Breast epithelium (tissue), 4 donors: ENCODE measurements at places on chromosomes 2 and 18.
A peak's percentile ranks its signal among the peaks of the same experiment; 100 is the strongest.

DNA sequence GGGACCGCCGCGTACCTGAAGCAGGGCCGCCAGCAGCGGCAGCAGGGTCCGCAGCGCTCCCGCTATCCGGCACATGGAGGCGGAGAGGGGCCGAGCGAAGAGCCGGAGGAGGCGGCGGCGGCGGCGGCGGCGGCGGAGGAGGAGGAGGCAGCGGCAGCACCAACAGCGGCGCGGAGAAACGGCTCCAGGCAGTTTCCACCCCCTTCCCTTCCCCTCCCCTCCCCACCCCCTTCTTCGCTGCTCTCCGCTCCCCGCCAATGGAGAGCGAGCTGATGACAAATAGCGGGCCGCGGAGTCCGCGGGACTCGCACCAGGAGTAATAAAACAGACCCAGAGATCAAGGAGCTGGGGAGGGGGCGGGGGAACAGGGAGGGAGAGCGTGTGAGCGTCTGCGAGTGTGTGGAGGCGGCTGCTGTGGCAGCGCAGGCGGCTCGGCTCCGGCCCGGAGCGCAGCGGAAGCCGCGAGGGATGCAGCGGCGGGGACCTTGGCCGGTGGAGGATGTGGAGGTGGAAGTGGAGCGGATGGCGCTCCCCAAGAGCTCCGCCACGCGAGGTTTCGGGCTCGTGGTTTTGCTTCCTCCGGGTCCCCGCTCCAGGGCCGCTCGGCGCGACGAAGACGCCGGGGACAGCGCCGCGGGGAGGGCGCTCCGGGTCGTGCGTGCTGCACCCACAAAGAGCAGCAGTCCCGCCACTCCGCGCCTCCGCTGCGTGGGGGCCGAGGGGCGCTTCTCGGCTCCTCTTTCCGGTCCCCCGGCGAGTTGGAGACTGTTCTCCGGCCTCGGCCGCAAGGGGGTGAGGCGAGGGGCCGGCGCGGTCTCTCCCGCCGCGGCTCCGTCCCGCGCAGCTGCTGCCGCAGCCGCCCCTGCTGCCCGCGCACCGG lies at the start of gene CDH2:
Gene CDH2, minus strand, starts transcription at position 183 of the 880 bp plus-strand sequence. Its CDS starts 108 bp downstream, at position 75.
- no peak for DNase-seq

DNA sequence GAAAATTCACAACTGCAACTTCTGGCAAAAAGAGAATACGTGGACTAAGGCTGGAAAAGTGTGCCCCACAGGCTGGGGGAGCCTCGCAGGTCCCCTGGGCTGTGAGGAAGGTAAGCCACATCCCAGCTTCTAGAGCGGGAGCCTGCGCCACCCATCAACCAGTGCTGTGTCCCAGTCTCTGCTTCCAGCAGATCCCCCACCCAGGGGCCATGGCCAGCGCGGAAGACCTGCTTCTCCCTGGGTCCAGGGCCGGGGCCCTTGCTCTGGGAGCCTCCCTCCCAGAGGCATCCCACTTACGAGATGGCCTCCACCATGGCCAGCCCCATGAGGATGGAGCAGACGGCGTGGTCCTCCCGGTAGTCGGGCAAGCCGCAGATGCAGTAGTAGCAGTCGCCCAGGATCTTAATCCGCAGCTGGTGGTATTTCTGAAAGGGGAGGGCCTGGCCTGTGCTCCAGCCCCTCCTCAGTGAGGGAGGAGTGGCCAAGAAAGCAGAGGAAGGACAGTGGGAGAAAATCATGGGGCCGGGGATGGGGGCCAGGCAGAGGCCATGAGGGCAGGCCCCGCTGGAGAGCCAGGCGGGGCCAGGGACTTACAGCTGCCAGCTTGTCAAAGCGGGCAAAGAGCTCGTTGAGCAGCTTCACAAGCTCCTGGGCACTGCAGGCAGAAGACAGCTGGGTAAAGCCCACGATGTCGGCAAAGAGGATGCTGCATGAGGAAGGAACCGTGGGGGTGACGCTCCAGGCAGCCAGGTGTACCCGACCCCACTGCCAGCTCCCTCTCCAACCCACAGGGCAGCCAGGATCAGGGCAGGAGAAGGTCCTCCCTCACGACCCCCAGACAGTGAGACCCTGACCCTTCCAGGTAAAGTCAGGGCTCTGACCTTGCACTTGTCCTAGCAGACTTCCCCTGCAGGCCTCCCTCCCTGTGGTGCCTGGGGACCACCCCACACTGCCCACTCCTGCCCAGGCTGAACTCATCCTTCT lies 48.0 kb downstream of the CENPO start:
- no peak for DNase-seq

- DNase-seq: no peak
Measured at GRCh38 chr2:232493701-232494474, 6.3 kb upstream of the ECEL1 start.

- DNase-seq: no peak
Measured at GRCh38 chr2:67965246-67965645, 97.6 kb downstream of the C1D start.

DNA sequence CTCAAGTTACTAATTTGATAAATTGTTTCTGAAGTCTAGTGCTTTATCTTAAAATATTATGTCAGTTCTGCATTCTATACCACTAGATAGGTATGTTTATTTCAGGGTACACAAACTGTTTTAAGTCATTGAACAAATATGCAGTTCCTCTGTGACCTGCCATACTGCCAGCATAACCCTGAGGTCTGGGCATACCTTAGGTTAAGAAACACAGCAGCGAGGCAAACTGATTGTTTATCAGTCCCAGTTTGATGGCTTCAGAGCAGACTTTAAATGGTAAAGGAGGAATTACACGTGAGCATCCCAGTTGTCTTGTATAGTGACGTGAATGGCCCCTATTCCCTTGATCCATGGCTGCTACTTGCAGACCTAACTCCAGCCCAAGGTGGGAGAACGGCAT lies 186.4 kb upstream of the LRRTM1 start:
- DNase-seq: no peak

GRCh38 chr2:204628926-204629712 lies 83.8 kb downstream of the PARD3B start:
- DNase-seq: no peak

GRCh38 chr2:180519276-180519675 lies 461.1 kb upstream of the UBE2E3 start:
- DNase-seq: no peak

DNA sequence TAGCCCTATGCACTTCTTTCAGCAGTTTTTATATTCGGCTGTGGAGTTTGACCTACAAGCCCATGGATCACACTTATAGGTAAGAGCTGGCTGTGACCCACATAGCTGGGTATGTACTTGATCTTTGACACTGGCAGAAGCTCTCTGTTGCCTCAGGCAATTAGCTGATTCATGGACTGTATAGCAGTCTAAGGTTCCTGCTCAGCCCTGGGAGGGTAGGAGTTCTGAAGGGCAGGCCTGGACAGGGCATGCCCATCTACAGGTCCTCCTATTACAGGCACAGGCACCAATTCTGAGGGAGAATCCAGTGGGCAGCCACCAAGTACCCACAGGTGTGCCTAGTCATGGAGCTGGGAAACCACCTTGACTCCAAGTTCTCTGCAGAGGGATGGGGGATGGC lies 301.8 kb upstream of the GALNT5 start:
- DNase-seq: no peak

- no peak for DNase-seq
Measured at GRCh38 chr2:38174131-38174530, 98.2 kb upstream of the CYP1B1 start.

- no peak for DNase-seq
Measured at GRCh38 chr18:50820901-50821520, 1.2 kb upstream of the MRO start.

GRCh38 chr2:123870206-123870880 lies 154.7 kb upstream of the CNTNAP5 start:
- DNase-seq: no peak

- DNase-seq: no peak
Measured at GRCh38 chr18:49980896-49981295, 167.6 kb upstream of the ACAA2 start.

DNA sequence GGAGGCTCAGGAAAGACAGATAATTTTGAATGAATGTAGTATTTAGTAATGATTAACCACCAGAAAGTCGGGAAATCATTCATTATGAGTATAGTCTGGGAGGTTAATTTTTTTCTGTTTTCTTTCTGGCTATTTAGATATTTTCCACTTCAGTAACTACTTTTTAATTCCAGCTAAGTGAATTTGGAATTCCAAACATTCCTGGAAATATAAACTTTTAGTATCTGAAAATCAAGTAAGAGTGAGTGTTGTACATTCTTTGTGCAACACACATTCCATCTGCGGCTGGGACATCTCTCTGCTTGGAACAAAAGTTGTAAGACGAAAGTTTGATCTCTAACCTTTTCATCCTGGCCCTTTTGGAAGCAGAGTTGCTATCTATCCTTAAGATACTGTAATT lies 275.7 kb upstream of the SPRED2 start:
- DNase-seq: no peak

DNA sequence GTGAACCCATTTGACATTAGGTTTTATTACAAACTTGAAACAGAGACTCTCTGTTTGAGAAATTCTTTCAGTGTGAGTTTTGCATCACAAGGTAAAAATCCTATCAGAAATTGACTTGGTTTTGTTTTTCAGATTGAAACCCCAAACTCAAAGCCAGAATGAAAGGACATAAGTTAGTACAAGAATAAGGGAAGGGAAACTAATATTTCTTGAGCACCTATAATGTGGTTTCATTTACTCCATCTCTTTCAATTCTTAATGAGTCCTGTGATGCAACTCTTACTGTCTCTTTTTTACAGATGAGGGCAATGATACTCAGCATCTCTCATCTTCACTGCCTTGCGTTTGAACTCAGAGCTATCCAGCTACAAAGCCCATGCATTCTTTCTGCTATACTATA lies 210.0 kb upstream of the SIX3 start:
- DNase-seq: no peak

- no peak for DNase-seq
Measured at GRCh38 chr2:166895243-166895642, 7.0 kb downstream of the XIRP2 start.

DNA sequence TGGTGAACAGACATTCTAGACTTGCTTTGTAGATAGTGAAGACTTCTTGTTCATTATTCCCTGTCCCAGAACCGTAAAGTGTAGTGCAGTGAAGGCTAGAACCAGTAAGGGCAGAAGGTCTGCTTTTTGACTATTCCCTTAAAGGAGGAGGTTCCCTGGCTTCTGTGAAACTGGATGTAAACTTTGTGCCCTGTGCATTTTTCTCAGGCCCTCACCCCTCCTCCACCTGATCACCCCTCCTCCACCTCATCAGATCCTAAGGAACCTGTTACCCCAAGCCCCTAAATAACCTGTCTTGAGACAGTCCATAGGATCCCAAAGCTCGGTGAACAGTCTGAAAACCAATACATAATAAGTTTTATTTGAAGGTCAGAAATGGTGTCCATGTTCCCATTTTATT lies 33.7 kb downstream of the SFT2D3 start:
- no peak for DNase-seq

- no peak for DNase-seq
Measured at GRCh38 chr2:47221946-47222345, 66.8 kb upstream of the STPG4 start.

DNA sequence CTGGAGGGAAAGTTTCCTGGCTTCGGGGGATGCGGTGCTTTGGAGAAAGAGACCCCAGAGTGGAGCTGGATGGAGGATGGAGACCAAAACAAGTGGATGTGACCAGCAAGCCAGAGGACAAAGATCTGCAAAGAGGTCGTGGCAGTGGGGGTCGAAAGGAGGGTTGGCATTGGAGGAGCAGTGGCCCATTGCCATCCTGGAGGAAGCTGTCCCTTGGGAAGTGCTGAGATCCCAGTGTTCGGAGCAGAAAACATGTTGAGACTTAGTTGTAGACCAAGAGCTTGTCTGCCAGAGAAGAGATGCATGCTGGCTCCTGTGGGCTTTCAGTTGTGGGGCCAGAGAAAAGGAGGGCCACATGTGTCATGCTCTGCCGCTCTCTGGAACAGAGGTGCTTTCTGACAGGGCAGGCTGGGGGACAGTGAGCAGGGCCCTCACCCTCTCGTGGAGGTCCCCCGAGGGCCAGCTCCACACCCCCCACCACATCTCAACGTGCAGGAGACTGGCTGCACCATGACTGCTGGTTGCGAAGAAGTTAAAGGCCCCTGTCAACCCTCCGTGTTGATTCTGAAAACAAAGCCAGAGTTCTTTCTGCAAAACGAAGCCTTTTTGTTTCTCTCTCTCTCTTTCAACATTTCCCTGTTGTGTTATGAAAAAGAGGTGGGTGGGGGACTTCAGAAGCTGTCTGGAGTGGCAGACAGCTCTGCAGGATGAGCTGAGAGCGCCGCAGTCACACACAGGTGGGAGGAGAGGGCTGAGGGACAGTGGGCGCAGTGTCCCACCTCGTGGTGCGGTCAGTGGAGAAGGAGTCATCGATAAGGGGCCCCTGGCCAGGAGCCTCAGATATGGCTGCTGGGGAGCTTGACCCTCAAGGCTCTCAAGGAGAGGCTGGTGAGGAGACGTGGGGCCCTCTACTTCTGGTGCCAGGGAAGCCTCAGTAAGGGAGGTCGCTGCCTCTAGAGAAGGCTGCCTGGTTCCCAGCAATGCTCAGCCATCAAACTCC lies 77.6 kb upstream of the BCL2L11 start:
- DNase-seq: no peak

- no peak for DNase-seq
Measured at GRCh38 chr2:233349005-233349998, 5.0 kb upstream of the DGKD start.

DNA sequence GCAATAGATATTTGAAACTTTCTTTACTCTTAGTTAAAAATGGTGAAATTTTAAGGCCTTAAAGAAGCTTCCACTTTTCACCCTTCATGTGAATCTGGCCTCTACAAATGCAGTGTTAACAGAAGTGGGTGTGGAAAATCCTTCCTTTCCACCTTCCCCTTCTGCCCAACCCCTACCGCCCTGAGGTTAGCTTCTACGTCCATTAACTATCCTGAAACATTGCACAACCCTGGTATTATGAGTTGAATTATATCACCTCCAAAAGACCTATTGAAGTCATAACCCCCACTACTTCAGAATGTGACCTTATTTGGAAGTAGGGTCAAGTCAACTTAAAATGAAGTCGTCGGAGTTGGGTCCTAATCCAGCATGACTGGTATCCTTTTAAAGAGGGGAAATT lies 80.8 kb upstream of the ACSL3 start:
- no peak for DNase-seq

DNA sequence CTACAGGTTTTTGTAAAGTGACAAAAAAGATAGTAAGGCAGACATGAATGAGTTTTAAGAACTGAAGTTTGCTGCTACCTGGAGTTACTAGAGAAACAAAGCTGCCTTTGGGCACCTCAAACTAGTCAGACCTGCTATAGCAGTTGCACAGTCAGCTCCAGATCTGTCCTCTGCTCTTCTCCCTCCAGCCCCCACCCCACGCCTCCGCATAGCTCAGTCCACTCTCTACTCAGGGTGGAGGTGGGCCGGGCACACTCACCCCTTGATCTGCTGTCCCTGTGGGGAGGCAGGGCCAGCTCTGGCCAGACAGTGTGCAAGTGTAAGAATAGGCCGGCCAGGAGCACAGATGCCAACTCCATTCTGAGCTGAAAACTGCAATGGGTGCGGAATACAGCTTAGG lies 4.1 kb downstream of the SERTAD2 start:
- DNase-seq: peak; percentile 74

GRCh38 chr2:113967272-113967671 lies 77.4 kb downstream of the ACTR3 start:
- DNase-seq: no peak

- DNase-seq: no peak
Measured at GRCh38 chr18:111306-112014, 46.9 kb upstream of the USP14 start.

- DNase-seq: no peak
Measured at GRCh38 chr2:224276251-224276650, 125.7 kb downstream of the FAM124B start.
